ENCODE measurements at places on chromosomes 4 and X.

- no peak for DNase-seq
Measured at GRCh38 chrX:53155512-53156206, 61.7 kb downstream of the KANTR start.

DNA sequence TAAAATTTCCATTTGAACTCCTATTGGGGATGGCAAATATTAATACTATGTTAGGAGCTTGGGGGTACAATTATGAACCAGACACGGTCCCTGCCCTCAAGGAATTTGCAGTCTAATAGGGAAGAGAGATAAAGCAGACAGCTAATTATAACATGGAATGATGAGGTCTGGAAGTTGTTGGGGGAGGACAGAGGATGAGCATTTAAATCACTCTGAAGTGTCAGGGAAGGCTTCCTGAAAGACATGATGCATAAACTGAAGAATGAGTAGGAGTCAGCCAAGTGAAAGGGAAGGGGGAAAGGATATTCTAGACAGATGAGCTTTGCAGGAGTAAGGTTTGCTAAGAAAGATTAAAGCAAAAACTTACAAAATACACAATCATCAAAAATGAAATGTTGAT, 15.9 kb downstream of the PLAC1 start:
- no peak for DNase-seq

- DNase-seq = no peak
Measured at GRCh38 chr4:128859887-128860677, 50.6 kb downstream of the JADE1 start.

- DNase-seq = no peak
Measured at GRCh38 chr4:146122398-146122797, 53.1 kb upstream of the LSM6 start.

DNA sequence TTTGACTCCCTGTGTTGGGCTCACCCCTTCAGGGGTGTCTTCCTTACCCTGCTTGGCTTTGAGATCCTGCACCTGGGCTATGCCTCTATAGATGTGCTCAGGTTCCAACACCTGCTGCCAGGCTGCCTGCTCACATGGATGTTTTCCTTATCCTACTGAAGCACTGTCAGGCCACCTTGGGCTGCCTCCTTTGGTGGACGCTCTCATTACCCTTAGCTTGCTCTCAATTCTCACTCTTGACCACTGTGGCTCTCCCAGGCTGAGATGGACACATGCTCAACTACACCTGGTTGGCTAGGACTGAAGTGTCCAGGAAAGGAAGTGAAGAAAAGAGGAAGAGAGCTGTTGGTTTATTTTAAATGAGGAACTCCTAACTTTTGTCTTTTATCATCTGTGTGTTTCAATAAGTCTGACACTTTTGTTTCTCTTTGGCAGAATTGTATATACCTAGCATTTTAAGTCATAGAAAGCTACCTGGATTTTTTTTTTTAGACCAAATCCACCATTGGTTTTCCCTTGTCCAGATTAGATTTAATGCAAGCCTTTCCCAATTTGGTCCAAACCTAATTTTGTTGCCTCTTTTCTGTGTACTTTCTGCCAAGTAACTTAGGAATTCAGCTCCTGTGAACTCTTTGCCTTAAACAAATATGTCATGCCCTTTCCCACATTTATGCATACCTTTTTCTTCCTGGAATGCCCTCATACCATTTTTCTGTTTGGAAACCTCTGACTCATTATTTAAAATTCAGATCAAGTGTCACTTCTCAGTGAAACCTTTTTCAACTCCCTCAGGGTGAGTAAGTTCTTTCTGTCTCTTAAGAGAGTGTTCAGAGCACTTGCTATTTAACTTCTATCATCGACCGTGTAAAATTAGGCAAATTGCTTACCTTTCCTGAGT, 175.8 kb downstream of the GC start:
- DNase-seq = no peak

GRCh38 chr4:1201851-1202525, 29.6 kb upstream of the SPON2 start:
- no peak for DNase-seq

DNA sequence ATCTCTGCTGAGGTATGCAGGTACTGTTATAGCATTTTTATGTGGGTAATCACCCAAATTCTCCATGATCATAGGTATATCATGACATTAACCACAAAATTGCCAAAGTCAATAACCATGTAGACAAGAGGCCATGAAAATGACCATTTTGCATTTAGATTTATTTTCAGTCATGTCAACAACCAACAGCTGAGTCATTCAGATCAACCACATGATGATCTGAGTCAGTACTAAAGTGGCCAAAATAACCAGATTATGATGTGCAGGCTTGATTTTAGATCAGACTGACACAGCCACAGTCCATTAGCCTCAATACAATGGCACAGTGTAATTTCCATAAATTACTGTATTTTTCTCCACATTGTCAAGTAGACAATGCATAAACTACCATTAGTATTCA, 240.5 kb downstream of the GRIA3 start:
- DNase-seq = no peak

GRCh38 chr4:173195109-173195508, 26.5 kb downstream of the GALNT7 start:
- no peak for DNase-seq

- no peak for DNase-seq
Measured at GRCh38 chrX:44071847-44072551, 98.8 kb upstream of the NDP start.

DNA sequence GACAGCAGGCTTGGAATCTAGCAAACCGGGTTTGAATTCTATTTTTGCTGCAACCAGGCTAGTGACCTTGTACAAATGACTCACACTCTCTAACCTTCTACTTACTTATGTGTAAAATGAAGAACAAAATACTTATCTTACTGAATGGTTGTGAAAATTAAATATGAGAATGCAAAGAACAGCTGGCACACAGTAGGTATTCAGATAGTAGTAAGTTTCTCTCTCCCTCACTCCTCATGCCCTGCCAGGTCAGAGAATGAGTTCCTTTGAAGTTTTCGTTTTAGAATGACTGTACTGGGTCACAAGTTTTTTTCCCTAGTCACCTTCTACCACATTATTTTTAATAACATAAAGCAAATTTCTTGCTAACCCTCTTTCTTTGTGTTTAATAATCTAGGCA, 33.0 kb downstream of the CISD2 start:
- no peak for DNase-seq

GRCh38 chr4:15031993-15032675, 29.9 kb downstream of the CPEB2 start:
- no peak for DNase-seq

DNA sequence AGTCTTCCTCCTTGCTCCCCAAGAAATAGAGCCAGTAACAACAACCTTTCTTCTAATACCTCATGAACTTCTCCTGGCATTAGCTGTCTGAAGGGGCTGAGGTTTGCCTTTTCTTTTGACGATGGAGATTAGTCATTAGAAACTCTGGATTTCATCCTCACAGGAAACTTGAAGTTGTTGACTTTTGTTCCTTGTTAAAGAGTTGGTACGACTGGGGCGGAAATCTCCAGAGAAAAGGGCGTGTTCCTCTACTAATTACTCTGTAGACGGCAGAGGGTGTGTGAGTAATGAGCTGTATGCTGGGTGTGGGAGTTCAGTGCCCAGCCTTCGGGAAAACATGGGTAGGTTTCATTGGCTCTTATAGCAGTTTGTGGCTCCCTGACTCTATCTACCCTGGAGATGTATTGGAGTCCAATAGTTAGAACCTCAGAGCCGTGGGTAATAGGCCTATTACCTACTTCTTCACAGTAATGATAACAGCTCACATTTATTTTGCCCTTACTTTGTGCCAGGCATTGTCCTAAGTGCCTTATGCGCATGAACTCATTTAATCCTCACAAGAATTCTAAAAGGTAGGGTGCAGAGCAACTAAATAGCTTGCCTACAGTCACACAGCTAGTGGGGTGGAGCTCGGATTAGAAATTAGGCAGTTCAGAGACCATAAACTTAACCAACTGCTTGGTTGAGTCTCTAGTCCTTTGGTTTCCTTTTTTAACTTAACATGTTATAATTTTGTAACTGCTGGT, 23.4 kb downstream of the TMEM164 start:
- DNase-seq = no peak

DNA sequence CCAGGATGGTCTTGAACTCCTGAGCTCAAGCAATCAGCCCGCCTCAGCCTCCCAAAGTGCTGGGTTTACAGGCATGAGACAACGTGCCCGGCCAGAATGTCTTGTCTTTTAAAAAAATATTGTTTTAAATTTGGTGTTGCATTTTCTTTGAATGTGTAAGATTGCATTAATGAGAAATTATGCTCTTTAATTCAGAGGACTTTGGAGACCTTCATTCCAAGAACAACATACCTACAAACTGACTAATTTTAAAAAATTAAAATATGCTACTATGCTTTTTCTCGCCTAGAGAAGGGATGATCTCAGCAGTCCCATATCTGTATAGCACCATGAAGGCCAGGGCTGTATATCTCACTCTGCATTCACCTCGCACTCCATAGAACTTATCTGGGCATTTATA, 204.3 kb upstream of the SLC7A11 start:
- DNase-seq = no peak

- DNase-seq = no peak
Measured at GRCh38 chr4:184402239-184402638, 72.1 kb downstream of the IRF2 start.

GRCh38 chr4:175376287-175376977, 435.6 kb downstream of the GPM6A start:
- DNase-seq = no peak

DNA sequence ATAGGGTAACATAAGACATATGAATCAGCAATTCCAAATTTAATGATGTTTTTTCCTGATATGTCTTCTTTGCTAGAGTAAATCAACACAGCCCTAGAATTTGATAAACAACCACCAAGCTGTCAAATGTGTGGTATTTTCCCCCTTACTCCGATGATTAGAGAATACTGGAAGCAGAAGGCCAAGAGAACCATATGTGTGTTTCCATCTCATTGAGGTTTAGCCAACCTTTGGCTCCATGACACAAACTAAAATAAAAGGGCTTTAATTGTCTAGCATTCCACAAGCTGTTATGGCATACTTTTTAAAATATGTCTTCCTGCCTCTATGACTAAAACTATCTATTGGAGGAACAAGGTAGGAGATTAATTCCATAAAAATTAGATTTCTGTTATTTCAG, 1222.4 kb upstream of the AGA start:
- DNase-seq = no peak

DNA sequence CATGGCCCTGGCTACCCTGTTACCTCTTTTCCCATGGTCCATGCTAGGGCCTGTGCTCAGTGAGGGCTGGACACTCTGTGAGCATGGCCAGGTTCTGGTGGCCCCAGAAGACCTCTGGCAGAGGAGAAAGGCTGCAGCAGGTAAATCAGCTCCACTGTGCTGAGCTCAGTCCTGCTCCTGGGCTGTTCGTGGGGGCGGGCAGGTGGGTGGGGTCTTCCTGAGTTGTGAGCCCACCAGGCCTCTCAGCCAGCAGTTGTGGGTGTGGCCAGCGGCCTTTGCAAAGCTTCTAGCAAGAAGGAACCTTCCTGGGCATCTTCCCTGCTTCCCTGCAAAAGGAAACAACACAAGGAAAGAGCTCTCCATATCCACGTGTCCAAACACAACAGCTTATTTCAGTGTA, 85.3 kb upstream of the STX18 start:
- DNase-seq = no peak

DNA sequence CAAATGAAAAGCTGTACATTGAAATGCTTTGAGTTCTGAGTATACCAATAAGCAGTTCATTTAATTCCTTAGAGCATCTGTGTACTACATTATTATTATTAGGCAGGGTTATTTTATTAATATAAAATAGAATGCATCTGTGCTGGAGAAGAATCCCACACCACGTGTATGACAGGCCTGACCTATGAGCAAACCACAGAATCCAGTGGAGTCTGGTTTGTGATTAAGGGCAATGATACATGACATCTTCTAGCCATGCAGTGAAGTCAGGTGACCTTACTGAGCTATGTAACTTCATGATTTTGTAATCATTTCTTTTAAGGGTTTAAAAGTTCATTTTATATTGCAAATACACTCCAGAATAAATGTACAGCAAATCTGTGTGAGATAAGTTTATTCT, 1165.0 kb upstream of the TENM3 start:
- no peak for DNase-seq

DNA sequence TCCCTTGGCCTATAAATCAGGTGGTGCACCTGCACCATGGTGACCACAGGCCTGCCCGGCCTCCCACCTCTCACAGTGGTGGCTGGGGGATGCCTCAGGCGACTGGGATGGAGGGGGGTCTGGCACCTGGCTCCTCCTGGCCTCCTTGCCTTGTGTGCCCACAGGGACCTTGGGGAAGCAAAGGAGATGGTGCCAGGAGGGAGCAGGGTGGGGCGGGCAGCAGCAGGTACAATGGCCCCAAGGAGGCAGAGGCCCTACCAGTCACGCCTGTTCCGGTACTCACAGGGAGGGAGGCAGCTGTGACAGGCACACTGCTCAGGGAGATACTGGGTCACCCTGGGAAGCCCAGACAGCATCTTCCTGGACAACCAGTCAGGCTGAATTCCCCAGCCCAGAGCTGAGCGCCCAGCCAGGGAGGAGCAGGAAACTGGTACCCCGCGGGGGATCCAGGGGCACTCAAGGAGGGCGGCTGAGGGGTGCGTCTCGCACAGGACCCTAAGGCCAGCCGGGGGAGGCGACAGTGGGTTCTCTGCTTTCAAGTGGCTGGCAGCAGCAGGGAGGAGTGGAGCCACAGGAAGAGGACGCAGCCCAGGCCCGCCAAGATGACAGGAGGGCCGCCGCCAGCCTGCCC, 1.2 kb upstream of the TREX2 start:
- no peak for DNase-seq

GRCh38 chr4:94714365-94715160, 43.2 kb upstream of the BMPR1B start:
- no peak for DNase-seq

Data from cerebellar nuclear complex (tissue), 1 donor.